Thyroid gland (tissue), 4 donors: ENCODE measurements at places on chromosomes 2 and 18. TPM values are rescaled to one million over a fixed set of nuclear protein-coding genes. Genes with fewer than 3 reads are reported as not detected.

Gene RNF103
- total RNA-seq, result 36.8 TPM

DNA sequence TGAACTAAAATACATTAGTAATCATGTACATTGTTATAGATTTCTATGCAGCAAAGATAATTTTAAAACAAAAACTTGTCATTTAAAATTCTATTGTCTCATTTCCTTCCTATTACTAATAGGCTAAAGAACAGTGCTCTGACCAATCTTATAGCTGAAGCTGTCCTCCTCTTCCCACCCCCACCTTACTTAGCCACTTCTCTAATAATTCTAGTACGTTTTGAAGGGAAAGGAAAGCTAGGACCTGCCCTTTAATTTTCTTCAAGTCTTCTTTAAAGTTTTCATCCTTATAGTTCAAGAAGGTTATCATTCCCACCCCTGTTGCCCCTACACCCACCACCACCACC is 121.6 kb downstream of the RBMS1 start:
- DNase-seq, result no peak

- DNase-seq, result no peak
Observed at GRCh38 chr2:199118673-199119112, 339.0 kb downstream of the SATB2 start.

- no peak for DNase-seq
Observed at GRCh38 chr2:230268606-230269243, 43.2 kb downstream of the SP140 start.

- no peak for DNase-seq
Observed at GRCh38 chr2:69395866-69396265, 8.8 kb upstream of the GFPT1 start.

DNA sequence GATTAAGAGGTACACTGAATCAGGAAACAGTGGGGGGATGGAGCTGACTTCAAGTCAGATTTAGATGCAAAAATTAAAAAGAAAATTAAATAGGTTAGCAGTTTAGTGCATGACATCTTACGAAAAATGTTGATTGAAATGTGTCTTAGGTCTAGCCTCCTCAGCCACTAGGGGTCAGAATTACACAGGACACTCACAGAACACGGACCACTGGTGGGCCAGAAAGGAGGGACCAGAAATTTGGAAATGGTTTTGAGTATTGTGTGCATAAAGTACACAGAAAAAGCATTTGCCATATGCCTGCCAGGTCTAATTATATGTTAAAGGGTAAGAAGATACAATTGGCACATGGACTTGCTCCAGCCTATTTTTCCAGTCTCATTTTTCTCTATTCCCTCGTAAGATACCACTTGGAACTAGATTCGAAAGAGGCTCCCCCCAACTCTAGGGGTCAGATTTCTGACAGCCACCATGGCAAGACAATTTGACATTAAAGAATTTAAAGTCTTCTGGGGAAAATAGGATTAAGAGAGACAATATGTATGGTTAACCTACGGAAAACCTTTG is 550.2 kb upstream of the SETBP1 start:
- peak; percentile 34 for DNase-seq

Gene PLCD4
- total RNA-seq, result 1.9 TPM

Gene DSC1
- total RNA-seq, result not detected

DNA sequence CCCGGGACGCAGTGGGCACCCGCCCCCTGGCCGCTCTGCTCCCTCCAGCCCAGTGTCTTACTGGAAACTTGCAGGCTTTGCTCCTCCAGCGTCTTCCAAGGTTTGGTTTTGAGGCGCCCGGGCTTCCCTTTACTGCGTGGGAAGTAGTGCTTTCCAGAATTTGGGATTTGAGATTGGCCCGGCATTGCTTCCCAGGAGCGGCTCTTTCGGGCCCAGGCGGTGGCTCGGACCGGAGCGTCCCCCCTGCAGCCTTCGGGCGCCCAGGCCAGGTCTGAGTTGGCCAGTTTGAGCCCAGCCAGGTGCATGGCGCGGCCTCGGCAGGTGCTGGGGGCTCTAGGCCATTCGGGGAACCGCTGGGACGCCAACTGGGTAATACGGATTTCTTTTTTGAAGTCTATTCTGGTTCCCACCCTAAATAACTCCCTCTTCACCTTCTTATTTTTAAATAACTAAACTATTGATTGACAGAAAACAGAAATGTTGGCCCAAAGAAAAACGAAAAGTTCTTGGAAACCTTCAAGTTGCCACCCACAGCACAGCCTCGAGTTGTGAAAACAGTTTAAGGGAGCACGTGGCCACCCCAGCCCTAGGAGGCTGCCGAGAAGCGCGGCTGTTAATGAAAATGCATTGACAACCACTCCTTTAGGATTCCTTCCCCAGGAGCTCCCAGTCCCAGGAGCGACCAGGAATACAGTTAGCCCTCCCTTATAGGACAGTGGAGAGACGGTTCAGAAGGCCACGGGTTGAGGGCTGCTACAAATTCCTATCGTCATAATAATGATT is 766 bp downstream of the SNTG2 start:
- no peak for DNase-seq

Gene SGPP2
- total RNA-seq, result 48.9 TPM

GRCh38 chr2:107336526-107336925 is 450.6 kb upstream of the ST6GAL2 start:
- DNase-seq, result no peak

DNA sequence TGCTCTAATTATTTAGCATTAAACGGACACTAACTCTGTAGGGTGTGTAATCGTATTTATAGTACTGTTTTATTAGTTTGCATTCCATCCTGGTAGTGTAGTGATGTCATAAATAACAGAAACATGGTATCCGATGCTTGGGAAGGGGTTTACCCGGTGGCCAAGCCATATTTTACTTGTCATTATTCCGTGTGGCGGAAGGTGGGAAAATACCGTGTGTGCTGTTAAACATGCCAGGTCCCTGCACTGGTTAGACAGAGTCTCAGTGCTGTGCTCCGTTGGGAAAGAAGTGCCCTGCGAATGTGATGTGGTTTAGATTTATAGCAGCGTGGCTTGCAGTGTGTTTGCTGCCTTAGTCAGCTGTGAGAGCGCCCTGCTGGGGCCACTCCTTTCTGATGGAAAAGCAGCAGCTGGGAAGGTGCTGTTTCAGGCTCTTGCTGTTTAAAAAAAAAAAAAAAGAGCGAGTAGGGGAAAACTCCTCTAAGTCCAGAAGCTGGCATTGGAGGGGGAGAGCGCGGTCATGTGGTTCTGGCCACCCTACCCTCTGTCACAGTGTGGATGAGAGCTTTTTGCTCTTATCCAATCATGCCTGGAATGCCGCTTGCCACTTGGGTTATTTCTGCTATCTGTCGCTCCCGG is 211.0 kb downstream of the NEDD4L start:
- DNase-seq, result no peak

Gene TTC32
- total RNA-seq, result 13.9 TPM

Gene SP110
- 17.7 TPM for total RNA-seq

Gene CLEC4F
- not detected for total RNA-seq

Gene ANKRD36
- 35.9 TPM for total RNA-seq
